Osteocyte (in vitro differentiated cells): ENCODE measurements at places on chromosomes 1 and 21. TPM values are rescaled to one million over a fixed set of nuclear protein-coding genes. Genes with fewer than 3 reads are reported as not detected.

GRCh38 chr1:21451981-21452411, 12.1 kb downstream of the NBPF3 start:
- DNase-seq, result no peak

DNA sequence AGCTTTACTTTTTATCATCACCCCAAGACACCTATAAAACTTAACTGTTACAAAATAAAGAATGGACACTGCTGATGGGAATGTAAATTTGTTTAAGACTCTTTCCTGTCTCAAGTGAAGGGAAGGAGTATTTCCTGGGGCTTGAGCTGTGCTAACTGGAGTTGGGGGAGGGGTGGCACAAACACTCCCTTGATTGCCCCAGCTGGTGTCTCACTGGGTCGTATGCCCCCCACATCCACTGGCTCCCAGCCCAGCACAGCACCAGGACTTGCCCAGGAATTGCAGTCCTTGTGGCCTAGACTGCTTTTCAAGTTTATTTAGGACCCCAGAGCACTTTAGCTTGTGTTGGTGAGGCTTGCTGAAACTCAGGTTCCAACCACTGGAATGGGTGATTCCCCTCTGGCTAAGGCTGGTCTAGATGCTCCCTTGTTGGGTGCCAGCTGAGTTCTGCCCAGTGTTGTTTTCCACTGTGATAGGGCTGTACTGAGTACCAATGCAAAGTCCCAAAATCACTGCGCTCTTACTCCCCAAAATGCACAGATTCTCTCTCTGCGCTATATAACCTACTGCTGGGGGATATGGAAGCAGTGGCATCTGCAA, 49.1 kb upstream of the DR1 start:
- DNase-seq, result no peak

DNA sequence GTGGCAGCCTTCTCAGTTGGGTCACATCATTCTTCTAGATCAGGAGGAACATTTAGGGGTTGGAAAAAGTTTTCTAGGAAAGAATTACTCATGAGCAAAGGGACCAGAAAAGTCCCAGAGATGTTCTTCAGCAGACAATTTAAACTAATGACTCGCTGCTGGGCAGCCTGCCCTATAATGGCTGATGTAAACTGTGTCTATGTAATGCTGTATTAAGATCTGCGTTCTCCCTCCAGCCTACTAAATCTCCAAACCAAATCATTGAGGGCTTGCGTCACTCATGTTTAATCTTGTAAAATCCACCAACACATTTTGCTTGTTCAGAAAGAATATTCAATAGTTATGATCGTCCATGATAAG, 92.1 kb downstream of the LRRC8C start:
- DNase-seq, result no peak

- no peak for DNase-seq
These were observed 79.8 kb downstream of the PIGK start for GRCh38 chr1:77139389-77139788.

Gene MPL
- not detected in 2 replicates for total RNA-seq

DNA sequence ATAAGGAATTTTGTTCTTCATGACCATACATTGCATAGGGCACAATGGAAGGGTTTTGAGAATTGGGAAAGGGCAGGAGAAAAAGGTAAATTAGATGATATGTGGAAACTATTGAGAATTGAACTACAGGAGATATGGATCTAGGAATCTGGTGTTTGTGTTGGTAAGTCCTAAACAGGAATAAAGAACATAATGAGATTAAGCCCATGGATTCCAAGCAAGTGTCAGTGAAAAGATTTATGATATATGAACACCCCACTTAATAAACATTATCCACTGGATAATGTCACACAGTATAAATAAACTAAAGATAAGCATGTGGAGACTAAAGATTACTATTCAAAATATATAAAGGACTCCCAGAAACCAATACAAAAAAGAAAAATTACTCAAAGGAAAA, 98.2 kb downstream of the TNFSF18 start:
- no peak for DNase-seq

Gene NFYC
- total RNA-seq, result 49.0 and 53.4 TPM in 2 replicates

DNA sequence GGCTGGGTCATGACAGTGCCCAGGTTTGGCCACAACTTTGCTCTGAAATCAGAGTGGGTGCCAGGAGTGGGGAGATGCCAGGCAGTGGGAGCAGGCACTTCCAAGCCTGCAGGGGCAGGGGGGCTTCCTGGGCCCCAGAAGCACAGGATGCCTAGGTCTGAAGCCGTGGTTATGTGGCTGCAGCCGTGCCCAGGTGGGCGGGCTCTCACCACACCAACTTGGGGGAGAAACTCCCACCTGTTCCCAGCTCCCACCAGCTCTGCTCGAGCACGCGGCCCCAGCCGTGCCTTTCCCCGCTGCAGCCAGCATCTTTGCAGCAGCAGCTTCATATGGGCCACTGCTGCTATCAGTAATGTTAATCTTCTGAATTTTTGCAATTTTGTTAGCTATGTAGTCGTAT, 331.4 kb downstream of the USP25 start:
- DNase-seq, result no peak

GRCh38 chr1:66317248-66317515, 216.8 kb upstream of the SGIP1 start:
- DNase-seq, result no peak

GRCh38 chr1:109807402-109807801, 43.7 kb upstream of the EPS8L3 start:
- no peak for DNase-seq

GRCh38 chr1:31617916-31618746, 642 bp downstream of the HCRTR1 start:
- no peak for DNase-seq

- DNase-seq, result no peak
These were observed 374.6 kb upstream of the RUNX1 start for GRCh38 chr21:35423709-35424108.

Gene RIPPLY3
- 0.21 and 0.27 TPM in 2 replicates for total RNA-seq

GRCh38 chr1:8230292-8230621, 87.7 kb upstream of the SLC45A1 start:
- DNase-seq, result no peak

GRCh38 chr1:101288491-101288944, 51.7 kb downstream of the S1PR1 start:
- no peak for DNase-seq

Gene AMY1A
- total RNA-seq, result not detected in 2 replicates

Gene SLFNL1
- 0.29 and 0.30 TPM in 2 replicates for total RNA-seq

DNA sequence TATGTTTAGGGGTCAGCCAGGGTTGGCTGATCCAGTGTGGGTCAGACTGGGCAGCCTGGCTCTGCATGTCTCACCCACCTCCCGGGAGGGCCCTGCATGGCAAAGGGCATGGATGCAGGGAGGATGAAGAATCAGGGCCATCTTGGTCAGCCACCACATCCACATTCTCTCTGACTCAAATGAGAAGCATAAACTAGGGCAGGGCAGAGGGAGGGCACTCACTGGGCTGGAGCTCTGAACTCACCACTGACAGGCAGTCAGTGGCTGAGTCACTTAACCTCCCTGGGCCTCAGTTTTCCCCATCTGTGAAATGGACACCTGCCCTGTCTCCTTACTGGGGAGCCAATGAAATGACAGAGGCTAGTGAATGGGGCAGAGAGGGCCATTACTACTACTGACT, 4.3 kb upstream of the CELA2A start:
- DNase-seq, result no peak

DNA sequence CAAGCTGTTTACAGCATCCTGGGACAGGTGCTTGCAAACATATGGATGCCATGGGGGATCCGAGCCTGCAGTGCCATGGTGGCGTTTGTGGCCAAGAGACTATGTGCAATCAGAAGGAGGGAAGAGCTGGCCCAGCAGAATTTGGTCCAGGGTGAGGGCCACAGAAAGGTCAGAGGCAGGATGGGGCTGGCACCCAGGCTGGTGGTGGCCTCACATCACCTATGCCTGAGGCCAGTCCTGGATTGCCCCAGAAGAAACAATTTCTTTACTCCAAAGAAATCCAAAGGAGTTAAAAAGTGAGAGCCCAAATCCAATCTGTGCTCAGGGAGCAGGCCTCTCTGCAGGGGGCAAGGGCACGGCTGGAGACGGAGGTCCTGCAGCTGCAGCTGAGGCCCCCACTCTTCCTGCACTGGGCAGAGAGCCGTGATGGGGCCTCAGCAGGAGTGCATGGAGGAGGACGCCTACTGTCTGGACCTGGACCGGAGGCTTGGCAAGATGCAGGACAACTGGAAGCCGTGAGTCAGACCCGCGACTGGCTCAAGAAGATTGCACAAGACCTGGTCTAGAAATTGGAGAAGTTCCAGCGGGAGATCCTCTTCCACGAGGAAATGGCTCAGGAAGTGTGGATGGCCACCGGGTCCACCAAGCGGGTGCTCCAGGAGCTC, 163.5 kb downstream of the RYR2 start:
- DNase-seq, result no peak

DNA sequence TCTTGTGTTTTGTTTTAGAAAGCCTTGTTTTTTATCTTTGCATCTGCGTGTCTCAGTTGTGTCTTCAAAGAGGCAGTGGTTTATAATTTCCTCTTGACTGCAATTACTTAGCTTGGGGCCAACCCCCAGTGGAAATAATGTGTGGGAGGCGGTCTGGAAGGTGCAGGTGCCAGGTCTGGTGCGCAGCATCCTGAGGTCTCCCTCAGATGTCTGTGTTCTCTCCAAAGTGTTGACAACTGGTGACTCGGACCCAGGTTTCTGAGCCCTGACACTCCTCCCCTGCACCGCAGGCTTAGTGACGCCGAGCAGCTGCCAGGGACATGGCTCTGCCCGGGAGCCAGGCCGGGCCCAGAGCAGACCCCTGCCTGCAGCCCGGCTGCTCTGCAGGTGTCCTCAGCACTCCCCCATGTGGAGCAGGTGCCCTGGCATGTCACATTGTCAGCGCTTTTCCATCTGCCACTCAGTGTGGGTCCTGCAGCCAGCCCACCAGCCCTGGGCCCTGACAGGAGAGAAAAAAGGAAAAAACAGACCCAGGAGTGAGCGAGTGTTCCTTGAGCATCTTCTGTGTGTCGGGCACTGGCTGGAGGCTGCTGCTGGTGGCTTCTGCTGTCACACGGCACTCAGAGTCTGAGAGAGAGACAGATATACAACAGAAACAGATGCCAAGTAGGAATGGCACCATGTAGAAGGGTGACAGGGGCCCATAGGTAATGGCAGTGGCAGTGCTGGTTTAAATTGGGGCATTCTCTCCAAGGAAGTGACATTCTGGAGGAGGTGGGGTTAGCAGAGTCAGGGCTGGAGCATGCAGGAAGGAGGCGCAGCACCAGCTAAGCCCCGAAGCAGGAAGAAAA, 24.8 kb upstream of the SELENON start:
- no peak for DNase-seq

Gene FMN2
- total RNA-seq, result 8.6 and 9.3 TPM in 2 replicates

Gene CFHR3
- total RNA-seq, result 0.42 and 0.54 TPM in 2 replicates

Gene PRR9
- not detected in 2 replicates for total RNA-seq

DNA sequence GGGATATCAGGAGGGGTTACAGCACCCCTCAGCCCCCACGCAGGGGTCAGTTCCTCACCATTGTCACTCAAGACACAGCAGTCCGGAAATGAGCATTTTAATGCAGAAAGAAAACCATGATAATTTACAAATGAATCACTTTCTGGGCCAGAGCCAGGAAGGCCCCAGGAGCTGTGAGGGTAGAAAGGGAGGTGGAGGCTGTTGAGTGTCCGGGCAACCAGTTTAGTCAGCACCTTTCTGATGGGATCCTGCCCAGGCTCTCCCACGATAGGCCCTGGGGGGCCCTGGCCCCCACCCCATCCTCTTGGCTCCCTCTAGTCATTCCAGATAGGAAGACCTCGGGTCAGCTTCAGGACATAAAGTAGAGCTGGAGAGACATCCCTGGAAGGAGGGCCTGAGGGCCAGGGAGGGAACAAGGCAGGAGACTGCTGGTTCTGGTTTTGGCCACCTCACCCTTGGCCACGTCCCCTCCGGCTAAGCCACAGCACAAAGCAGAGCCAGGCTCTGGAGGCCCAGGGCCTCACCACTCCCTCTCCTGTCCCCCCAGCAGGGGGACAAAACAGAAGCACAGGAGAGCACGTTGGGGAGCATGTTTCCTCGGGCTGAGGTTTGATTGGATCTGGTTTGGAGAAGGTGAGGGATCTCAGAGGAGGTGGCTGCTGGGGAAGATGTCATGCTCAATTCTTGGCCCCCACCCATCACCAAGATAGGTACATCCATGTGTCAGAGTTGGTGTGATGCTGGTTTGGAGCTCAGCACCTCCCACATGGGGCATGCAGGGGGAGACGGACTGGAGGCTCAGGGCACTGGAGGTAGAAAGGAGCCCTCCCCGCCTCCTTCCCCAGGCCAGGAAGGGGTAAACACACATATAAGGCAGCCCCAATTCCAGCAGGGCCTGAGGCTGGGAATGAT, 20.6 kb downstream of the ETNK2 start:
- DNase-seq, result no peak

GRCh38 chr1:106798991-106799390, 257.5 kb upstream of the PRMT6 start:
- DNase-seq, result no peak

DNA sequence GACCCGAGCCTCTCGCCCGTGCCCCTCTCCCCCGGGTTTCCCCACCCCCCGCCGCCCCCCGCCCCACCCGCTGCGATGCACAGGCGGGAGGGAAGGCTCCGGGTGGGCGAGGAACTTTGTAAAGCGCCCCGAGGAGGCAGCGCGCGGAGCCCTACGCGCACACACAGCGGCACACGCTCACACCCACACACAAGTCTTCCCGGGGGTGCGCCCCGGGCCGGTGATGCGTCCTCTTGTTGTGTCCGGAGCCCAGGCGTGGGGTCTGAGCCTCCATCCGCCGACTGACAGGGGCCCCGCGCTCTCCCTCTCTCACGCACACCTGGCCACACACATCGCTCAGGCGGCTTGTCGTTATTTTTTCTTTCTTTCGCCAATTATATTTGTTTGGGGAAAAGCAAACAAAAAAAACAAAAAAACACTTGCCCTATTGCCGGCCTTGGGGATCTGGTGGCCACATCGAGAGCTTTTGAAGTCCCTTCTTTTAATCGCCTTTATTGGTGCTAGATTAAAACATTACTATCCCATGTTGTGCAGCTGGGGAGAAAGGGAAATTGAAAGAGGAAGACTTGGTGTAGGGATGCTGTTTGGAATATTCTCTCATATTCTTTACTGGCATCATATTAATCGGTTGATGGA, 770 bp downstream of the NTNG1 start:
- DNase-seq, result no peak

DNA sequence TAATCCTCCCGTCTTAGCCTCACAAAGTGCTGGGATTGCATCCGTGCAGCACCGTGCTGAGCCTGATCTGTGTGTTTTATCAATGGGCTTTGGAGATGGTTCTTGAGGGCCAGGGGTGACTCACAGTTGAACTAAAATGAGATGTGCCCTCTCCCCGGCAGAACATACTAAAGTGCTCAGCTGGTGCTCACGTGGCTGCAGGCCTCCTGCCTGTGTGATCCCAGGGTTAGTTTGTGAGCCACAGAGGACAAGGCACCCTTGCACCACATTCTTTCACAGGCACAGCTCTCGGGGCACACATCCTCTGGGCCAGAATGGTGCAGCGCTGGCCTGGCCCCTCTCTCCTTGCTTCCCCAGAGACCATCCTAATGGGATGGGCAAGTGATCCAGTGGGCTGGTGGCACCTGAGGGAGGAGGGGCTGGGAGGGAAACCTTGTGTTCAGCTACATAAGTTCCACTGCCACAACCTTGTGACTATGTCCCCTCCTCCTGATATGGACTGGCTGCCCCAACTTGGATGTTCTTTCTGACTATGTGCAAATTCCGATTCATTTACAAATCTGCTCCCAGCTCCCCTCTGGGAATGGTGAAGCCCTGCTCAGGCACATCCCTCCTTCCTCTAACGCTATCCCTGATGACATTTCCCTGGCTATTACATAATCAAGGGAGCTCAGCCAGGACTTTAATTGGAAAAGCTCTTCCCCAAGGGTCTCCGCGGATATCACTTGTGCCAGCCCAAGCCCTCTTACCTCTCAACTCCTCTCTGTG, 197.0 kb upstream of the EDN2 start:
- no peak for DNase-seq

GRCh38 chr1:147078606-147079399, 93.5 kb downstream of the PRKAB2 start:
- DNase-seq, result no peak

GRCh38 chr1:53982034-53982762, 35.8 kb downstream of the LDLRAD1 start:
- DNase-seq, result no peak
